ENCODE measurements at places on chromosomes 7 and 10. TPM values are rescaled to one million over a fixed set of nuclear protein-coding genes. Genes with fewer than 3 reads are reported as not detected.

DNA sequence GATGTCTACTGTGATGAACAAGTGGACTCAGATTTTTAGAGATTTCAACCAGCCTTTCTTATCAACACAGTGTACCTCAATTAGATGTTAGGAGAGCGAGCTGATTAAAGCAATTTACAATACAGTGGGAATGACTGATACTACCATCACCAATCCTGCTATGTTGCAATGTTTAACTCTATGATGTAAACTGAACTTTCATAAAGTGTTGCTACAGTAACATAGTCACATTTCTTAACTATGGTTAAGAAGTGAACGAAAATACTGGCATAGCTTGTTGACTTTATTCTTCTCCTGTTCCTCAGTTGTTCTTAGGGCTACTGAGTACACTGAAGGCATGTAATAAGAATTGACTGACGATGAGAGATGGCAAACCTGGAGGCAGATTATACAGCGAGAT is 139.8 kb downstream of the MYOF start:
- DNase-seq = no peak

- DNase-seq = no peak
These were observed 48.3 kb downstream of the COL17A1 start for GRCh38 chr10:104037261-104037951.

DNA sequence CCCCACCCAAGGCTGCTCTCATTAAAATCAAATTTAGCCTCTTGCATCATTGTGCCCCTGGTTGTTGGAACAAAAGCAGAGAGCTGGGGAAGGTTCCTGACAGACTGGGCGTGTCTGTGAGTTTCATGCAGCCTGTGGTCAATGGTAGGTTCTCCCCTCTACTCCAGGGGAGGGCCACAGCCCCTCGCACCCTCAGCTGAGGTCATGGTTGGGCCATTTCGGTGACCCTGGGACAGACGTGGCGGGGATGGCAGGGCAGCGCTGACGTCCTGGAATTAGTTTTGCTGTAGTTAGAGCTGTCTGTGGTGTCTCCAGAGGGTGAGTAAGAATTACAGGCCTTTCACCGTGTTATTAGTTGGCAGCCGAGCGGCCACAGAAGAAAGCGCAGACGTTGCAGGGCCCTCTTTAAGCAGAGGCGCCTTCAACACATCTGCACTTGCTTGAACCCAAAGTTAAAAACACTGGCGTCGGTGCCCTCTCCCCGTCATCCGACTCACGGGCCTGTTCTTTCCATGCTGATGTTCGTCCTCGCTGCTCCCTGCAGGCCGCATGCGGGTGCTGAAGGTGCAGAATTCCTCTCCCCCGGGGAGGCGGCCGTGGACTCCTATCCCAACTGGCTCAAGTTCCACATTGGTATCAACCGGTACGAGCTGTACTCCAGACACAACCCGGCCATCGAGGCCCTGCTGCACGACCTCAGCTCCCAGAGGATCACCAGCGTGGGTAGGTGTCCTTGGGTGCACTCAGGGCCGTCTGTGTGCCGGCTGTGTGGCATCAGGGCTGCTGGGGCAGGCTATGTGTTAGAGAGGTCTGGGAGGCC is 2.8 kb downstream of the FAM20C start:
- no peak for DNase-seq

DNA sequence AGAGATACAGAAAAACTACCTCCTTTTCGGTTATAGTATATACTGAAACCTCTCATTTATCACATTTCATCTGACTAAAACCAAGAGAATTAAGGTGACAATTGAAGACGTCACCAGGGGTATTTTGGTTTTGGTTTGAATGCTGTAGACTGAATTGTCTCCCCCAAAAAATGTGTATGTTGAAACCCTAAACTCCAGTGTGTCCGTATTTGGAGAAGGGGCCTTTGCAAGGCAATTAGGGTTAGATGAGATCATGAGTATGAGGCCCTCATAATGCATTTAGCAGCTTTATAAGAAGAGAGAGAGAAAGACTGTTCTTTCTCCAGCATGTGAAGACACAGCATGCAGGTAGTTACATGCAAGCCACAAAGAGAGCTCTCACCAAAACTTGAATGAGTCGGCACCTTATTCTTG is 59.5 kb downstream of the CACNA2D1 start:
- DNase-seq = no peak

DNA sequence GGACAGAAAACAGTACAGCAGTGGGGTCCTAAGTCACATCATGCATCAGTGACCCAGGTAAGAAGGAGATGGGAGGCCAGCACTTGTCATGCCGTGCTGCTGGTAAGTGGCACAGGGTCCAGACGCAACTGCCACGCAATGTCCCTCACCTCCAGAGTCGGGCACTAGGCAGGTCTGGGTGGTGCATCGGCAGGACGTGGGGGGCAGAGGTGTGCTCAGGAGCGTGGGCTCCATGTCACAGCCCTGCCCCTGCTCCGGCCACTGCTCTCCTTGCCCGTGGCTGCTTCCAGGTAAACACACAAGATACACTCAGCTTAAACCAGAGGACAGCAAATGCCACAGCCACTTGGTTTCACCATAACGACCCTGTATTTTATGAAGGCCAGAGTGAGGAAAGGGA is 47.3 kb downstream of the COBL start:
- no peak for DNase-seq

GRCh38 chr7:40306596-40306995 is 171.8 kb downstream of the SUGCT start:
- DNase-seq = no peak

GRCh38 chr7:155839461-155839860 is 27.2 kb upstream of the SHH start:
- DNase-seq = no peak

DNA sequence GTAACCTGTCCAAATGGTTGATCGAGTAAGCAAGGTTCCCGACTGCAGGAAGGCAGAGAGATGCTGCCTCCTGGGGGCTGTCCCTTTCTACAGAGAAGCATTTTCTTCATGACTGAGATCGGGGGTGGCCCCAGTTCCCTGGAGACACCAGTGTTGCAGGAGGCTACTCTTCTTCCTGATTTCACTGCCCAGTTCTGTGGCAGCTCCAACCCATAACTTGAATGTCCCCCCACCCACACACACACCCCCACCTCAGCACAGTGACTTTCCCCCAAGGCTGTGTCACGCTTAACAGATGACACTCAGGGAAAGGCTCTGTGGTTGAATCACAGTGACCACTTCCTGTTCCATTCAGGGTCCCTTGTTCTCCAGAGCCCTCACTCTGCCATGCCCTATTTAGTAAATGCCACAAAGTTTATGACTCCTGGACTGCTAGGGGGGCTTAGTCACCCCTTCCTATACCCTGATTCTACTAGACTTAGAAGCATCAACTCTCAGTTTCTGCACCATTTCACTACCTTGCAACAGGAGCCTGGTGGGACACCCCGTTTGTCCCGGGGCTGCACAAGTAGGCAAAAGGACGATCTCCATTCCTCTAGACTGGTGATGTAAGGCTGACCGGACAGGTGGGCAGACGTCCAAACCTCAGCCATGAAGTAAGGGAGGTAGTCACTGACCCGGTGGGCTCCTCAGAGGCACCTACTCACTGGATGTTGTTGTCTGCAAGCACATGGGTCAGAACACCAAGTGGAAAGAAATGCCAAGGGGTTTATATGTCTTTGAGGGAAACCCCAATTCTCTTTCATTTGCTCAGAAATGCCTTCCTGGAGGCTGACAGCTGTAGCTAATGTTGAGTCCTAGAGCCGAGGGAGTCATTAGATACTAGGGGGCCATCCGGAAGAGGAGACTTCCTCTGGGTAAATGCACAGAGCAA is 31.3 kb upstream of the SMC3 start:
- DNase-seq = no peak

DNA sequence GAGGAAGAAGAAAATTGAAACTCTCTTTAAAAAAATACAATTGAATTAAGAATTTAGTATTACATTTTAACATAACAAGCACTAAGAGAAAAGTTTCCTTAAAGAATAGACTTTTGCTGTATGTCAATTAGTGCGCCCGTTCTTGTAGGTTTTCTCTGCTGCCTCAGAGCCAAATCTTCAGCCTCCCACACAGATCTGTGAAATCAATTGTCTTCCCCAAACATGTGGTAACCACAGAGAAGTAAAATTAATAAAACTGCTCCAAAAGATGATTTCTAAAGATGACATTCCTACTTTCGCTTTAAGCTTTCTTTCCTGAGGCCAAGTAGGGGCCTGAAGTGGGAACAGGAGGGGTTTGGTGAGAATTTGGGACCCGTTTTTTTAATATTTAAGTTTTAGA is 113.2 kb upstream of the ADO start:
- DNase-seq = no peak

DNA sequence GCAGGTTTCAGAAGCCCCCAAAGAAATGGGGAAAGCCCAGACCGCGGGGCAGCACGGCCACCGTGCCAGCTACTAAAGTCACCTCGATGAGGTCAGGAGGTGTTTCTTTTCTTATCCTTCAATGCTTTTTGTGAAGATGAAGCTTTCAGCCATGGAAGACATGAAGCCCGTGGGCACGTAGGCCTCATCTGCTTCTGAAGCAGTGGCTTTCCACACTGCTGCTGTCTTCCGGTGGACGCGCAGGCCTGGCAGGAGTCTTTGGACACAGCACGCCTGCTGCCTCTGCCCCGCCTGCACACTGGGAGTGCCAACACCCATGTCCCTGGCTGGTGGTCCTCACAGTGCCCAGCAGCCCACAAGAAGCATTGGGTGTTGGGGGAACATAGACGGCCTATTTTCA is 185.5 kb downstream of the EBF3 start:
- DNase-seq = no peak

DNA sequence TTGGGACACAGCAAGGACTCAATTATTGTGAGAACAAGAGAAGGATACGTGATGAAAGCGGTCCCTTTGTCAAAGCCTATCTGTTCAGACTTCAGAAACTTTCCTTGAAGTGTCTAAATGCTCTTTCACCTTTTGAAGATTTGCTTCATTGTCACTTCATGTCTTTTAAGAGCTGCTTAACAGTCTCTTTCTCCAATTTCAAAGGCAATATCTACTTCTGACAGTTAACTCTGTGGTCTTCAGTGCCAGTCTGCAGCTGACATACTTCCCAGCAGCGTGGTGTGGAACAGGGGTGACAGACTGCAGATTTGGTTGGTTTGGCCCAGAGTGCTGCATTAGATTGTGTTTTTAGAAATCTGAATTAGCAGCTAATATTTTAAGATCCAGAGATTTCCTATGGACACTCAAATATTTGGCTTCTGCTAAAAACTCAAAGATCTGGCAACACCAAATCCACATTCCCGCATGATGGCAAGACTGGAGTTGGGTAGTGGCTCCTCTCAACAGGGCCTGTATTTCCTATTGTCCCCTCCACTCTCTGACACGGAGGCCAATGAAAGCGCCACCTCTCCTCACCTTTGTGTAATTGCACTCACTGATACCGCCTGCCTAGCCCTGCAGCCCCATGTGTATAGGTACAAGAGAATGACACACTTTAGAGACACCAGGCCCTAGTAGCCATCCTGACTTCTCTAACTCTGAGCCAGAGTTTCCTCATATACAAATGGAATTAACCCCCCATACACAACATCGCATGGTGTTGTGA is 11.5 kb downstream of the SCRN1 start:
- DNase-seq = no peak

- DNase-seq = no peak
These were observed 83.2 kb upstream of the PRR15 start for GRCh38 chr7:29480451-29480850.

DNA sequence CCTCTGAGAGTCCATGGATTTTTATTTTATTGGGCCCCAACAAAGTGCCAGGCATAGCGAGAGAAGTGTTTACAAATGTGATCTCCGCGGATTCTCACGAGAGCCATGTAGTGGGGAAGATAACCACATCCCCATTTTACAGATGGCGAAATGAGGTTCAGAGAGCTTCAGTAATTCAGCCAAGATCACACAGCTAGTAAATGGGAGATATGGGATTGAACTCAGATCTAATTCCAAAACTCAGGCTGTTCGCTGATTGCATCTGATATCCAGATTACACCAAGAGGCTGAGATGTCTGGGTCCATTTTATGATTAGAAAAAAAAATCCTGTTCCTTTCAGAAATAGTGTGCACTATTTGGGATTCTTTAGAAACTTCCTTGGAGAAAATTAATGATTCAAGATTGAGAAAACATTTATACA is 1.3 kb downstream of the FAS start:
- no peak for DNase-seq

- DNase-seq = no peak
These were observed 29.0 kb upstream of the UBE2D1 start for GRCh38 chr10:58305821-58306220.

DNA sequence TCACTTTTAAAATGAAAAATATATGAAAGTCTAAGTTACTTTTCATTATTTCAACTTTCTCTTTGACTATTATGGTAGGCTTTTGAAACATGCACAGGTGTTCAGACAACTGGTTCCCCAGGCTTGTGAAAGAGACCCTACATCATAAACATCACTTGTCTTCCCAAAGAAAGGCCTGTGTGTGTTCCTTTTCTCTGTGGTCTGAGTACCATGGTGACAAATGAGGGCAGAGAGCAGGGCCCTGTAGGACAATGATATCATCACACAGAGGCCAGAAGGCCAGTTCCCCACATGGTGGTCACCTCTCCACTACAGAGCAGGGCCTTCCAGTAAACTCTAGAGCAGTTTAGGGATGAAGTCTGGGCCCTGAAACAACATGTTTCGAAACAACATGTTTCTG is 288.8 kb downstream of the USP6NL start:
- no peak for DNase-seq

- DNase-seq = no peak
These were observed at the start of gene MRC1 for GRCh38 chr10:17808971-17809841. Gene MRC1, plus strand, starts transcription at chr10:17809348. Its CDS starts 118 bp downstream, at chr10:17809466.

DNA sequence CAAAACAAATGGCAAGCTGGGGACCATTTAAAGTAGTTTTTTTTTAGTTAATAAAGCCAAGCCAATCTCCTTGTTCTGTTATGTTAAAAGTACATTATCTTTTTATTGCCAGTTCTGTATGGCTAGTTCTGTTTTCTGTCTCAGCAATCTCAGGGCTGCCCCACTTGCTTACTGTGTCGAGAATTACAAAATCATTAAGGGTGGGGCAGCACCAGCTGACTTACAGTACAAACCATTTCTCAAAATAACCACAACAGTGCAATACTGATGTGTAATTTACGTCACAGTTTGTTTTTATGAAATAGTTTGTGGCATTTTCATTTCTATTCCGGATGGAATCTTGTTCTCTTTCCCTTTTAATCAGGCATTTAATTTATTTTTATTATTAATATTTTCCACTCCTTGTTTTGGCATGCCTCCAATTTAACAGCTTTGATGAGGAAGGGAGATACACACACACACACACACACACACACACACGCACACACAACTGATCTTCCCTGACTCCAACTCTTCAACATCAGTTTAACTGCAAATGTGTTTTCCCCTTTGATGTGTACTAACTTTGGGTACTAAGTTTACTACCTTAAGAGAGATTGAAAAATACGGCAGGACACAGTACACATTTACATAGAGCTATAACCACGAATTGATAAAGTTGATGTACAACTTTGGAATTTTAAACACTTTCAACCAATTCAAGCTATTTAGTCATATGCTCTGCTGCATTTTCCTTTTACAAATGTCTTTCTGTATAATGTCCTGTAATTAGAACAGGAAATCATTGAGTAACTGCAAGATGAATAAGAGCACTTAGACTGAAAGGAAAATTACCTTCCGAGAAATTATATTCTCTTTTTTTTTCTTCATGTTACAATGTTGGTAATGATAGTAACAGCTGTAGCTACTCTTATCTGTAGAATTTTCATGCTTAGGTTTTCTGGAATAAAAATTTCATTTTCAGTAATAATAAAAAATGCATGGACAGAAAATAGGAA is 91.5 kb downstream of the ARID5B start:
- no peak for DNase-seq

Gene PCBD1
- total RNA-seq = 122 TPM

Gene REEP3
- total RNA-seq = 135 TPM

Gene EMX2
- not detected for total RNA-seq

Gene CPN1
- total RNA-seq = not detected

Gene PANK1
- total RNA-seq = 11.0 TPM

Gene STEAP2
- 4.1 TPM for total RNA-seq
